ENCODE measurements at places on chromosomes 2 and 18. TPM values are rescaled to one million over a fixed set of nuclear protein-coding genes. Genes with fewer than 3 reads are reported as not detected.

DNA sequence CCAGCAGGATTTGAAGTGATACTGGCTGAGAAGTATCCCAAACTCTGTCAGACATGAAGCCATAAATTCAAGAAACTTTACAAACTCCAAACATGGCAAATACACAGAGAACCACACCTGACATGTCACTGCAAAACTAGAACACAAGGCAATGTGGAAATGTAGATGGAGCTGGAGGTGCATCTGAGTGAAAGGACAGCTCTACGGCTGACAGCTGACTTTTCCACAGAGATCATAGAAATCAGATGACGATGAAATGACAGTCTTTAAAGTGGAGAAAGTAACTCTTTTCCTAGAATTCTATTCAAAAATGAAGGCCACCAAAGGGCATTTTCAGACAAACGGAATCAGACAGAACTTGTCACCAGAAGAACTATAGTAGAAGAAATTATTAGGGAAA lies 97.5 kb downstream of the LDLRAD4 start:
- no peaks in the 10 kb centered on the region for H3K36me3 ChIP-seq
- no peaks in the 10 kb centered on the region for H3K4me1 ChIP-seq
- no peaks in the 10 kb centered on the region for H3K27me3 ChIP-seq

DNA sequence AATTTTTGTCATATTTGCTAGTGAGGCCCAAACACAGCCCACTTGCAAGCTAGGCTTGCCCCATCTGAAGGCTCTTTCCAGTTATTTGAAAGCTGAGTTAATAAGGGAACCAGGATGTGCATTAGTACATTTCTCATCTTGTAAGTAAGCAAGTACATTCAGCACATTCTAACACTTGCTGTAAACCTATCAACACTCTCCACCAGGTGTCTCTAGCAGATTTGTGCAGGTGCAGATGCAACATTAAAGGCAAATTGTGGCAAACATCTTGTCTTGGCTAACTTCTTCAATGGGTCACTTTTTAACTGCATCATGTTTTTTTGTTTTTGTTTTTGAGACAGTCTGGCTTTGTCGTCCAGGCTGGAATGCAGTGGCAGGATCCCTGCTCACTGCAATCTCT lies 25.3 kb upstream of the MFSD6 start:
- no peak overlapping the region for H3K4me3 ChIP-seq
- H3K27me3 ChIP-seq, result no peaks in the 10 kb centered on the region
- H3K36me3 ChIP-seq, result no peaks in the 10 kb centered on the region
- H3K27ac ChIP-seq, result no peak overlapping the region
- peak; percentile 39 for DNase-seq
- no peaks in the 10 kb centered on the region for H3K4me1 ChIP-seq

The DAW1 gene
- total RNA-seq, result not detected

The NT5C1B gene
- not detected for total RNA-seq

- no peak overlapping the region for H3K27ac ChIP-seq
- no peaks in the 10 kb centered on the region for H3K27me3 ChIP-seq
- peak overlapping the region; percentile 88 for H3K4me3 ChIP-seq
- H3K4me1 ChIP-seq, result peaks cover 7% of the 10 kb centered on the region
- DNase-seq, result peak; percentile 40
Measured at GRCh38 chr2:26243470-26244308, 743 bp downstream of the HADHA start.

- H3K27ac ChIP-seq, result no peak overlapping the region
- DNase-seq, result no peak
- no peaks in the 10 kb centered on the region for H3K27me3 ChIP-seq
Measured at GRCh38 chr2:239920693-239921365, 104.3 kb downstream of the NDUFA10 start.
